ENCODE measurements at places on chromosomes 6 and 20.

DNA sequence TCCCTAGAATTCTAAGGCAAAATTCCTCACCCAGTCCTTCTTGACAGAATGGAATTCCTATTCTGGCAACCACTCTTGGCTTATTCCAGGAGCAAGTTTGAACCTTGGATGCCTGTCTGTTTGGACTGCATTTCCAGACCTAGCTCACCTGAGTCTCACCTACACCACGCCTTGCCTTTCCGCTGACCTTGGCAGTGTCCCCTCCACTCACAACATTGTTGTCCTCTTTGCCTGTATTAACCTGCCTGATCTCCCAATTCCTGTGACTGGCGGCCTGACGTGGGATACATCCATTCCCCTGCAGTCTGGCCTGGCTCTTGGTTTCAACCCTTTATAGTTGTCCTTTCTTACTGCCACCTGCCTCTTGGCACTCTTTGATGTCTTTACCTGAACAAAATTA is 281.4 kb upstream of the SOX4 start:
- no peak for DNase-seq

DNA sequence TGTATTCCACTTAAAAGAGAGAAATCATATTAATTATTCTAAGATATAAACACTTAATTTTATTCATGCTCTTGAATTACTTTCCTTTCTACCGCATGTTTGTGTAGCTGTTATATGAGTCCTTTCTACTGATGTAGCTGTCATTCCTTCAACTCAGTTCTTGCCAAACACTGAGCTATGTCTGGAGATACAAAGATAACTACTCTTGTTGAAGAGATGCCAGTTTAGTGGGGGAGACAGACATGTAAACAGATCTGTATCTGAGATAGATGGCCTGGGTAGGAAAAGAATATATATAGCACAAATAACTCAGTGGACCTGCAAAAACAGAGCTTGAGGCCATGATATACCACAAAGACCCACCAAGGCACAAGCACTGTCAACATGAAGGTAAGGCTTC is 157.3 kb downstream of the BTBD9 start:
- no peak for DNase-seq

DNA sequence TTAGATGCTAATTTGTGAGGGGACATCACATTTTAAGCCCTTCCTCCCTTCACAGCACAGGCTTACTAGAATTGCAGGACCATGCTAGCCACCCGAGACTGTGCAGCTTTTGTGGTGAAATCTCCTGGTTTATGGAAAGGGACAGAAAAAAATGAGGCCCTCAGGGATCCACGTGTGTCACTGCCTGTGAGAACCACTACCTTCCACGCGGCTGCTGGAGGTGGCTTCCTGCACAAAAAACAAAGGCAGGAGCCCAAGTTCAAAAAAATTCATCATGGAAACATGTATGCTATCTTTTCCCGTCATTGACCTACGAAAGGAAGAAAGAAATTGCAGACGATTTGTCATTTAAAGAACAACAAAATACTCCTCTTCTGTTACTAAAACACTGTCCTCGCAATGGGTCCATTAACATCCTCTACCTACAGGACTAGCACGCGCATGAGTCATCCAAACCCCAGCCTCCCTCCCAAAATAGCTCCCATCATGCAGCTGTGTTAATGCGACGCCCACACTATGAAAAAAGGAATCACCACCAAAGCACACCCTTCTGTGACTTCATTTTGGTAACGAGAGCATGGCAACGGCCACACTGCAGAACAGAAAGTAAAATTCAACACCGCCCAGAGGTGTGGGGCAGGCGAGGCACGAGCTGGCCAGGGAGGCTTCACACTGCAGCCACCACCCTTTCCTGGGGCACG is 45.7 kb downstream of the RAMACL start:
- DNase-seq, result no peak

- DNase-seq, result no peak
Observed at GRCh38 chr6:13089296-13089994, 238.9 kb downstream of the TBC1D7 start.

GRCh38 chr20:16353417-16353781 is 219.8 kb downstream of the KIF16B start:
- no peak for DNase-seq

DNA sequence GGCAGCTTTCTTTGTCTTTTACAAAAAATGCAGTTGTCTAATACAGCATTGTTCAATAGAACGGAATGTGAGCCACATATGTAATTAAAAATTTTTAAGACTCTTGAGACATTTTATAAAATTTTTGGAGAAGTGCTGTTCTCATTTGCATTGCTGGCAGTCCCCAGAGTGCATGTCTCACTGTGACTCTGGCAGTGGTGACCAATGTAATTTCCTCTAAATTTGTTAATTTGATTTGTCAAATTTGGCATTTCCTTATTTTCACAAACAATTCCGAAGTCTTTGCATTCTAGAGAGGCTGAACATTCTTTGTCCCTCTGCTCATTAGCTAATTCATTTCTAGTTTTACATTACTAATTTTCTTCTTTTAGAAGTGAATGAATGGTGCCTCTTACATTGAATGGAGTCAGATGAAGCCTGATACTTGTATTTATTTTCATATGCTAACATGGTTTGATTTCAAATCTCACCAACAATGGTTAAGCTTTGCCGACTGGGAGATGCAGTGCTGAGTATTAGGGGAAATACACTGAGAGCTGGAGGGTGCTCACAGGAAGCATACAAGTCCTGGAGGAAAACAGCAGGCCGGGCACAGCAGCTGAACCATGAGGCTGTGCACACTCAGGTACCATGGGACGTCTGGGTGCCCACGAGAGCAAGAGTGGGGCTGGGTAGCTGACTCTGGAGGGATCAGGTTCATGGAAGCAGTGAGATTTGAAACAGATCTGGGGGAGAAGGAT is 68.5 kb upstream of the ARMC2 start:
- DNase-seq, result no peak

- no peak for DNase-seq
Observed at GRCh38 chr6:148021165-148021564, 321.5 kb upstream of the SASH1 start.

- no peak for DNase-seq
Observed at GRCh38 chr20:46978951-46979491, 84.4 kb downstream of the EYA2 start.

DNA sequence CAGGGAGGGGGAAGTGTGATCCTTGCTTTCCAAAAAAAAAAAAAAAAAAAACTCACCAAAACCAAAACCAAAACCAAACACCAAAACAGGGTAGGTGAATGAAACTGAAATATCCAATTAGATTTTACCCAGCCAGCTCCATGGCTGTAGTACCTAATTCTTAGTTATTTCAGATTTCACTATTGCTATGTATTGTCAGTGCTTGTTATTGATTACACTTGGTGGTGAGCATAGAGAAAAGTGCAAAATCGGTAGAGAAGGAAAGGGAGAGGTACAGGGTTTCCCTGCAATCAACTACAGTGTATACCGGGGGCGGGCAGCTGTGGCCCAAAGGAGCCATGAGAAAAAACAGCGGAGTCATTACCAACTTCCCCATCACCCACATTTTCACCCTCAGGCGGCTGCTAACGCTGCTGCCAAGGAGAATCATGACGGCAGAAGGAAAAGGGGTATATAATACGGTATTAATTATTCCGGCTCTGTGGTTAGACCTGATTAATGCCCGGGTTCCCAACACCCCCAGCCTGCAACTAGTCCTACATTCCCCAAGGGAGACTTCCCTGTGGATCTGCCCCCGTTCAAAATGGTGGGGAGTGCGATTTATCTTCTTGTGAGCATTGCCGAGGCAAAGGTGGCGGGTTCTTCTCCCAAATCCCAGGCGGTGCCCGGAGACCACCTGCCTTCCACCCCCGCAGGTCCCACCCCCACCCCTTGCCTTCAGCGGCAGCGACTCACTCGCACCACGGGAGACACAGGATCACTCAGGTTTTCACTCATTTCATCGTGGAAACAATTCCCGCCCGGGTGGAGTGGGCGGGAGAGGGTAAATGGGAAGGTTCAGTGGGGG is at the start of gene C6orf62:
C6orf62 (minus strand) TSS at position 30 of the 847 bp plus-strand sequence. CDS start 486 bp downstream, outside the sequence.
- DNase-seq, result no peak

DNA sequence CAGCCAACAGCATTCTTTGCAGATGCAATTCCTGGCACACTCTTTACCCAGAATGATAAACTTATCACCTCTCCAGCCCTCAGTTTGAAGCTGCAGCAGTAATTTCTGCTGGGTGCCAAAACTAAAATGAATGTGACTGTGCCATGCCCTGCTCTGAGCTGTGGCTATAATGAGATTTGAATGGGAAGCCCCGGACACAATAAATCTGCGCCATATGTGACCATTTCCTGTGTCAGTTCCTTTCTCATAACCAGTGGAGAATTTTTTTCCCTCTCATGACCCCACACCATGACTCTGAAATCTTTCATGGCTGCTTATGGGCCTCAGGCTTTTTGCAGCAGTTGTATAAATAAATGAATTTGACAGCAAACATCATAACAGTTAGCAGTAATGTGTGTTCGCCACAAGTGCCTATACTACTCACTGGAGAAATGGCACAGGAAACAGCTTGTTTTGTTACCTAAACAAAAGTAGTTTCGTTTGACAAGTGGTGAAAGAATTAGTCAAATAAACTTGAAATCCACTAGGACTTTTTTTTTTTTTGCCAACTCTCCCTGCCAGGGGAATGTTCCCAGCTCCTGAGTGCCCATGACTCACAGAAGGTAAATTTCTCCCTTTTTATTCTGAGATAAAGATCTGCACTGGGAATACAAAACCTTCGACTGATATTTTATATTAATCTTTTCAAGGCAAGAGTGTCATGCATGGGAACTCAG is 408.4 kb downstream of the PKHD1 start:
- DNase-seq, result no peak

GRCh38 chr6:56659721-56660380 is 17.2 kb upstream of the DST start:
- no peak for DNase-seq

DNA sequence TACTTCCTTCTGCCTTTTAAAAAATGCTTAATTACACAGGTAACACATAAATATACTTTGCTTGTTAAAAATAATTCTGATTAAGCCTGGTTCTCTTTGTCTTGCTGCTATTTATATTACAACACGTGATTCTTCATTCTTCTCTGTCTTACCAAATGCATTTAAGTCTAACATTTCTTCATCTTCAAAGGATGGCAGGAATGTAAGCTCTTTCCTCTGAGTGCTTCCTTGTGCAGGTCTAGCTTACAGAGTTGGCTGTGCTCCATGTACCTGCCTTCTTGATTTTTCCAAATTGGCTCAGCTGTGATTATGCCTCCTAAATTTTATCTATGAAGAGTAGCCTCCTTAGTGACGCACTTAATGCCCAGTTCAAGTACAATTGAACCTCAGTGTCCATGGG is 44.4 kb downstream of the RNF144B start:
- DNase-seq, result no peak

DNA sequence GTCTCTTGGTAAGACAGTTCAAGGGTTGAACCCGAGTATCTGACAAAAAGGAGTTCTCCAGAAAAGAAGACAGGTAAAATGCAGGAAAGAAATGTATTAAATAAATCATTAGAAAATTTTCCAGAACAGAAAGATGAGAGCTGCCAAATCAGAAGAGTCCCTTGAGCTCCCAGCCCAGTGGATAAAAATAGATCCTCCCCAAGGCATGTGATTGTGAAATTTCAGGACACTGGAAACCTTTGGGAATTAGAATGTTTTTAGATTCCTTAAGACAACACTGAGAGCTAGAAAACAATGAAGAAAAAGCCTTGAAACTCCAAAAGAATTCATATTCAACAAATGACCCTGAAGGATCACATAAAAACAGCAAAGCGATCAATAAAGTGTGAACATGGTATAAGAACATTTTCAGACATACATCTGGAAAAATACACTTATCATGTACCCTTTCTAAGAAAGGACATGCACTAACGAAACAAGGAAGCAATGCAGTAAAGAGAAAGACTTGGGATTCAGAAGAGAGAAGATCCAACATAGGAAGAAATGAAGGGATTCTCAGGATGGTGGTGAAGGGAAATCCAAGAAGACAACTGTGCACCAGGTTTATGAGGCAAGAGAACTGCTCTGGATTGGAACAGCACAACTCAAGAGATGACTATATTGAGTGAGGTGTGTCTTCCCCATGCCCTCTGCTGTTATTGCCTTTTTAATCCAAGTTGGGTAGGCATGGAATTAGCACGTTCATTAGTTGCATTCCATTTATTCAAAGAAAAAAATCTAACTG is 390.4 kb downstream of the SYNE1 start:
- no peak for DNase-seq

- DNase-seq, result no peak
Observed at GRCh38 chr6:8953310-8953709, 518.0 kb upstream of the SLC35B3 start.

GRCh38 chr20:50959543-50960126 is 1.0 kb downstream of the MOCS3 start:
- no peak for DNase-seq

- no peak for DNase-seq
Observed at GRCh38 chr20:4192378-4193068, 177.2 kb upstream of the RNF24 start.

- no peak for DNase-seq
Observed at GRCh38 chr6:87481931-87482330, 9.2 kb downstream of the SLC35A1 start.

DNA sequence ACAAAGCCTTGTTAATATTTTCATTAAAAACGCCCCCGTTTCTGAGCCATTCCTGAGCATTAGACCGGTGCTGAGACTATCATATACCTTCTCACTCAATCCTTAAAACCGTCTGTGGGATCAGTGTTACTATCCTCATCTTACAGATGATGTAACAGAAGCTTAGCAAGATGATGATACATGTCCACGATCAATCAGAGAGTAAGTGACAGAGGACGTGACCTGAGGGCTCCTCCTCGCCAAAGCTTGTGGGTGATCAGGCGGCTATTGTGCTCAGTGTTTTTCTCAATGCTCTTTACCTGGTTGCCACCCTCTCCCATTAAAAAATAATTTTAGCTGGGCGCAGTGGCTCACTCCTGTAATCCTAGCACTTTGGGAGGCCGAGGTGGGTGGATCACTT is 113.1 kb downstream of the MTHFD1L start:
- DNase-seq, result no peak

DNA sequence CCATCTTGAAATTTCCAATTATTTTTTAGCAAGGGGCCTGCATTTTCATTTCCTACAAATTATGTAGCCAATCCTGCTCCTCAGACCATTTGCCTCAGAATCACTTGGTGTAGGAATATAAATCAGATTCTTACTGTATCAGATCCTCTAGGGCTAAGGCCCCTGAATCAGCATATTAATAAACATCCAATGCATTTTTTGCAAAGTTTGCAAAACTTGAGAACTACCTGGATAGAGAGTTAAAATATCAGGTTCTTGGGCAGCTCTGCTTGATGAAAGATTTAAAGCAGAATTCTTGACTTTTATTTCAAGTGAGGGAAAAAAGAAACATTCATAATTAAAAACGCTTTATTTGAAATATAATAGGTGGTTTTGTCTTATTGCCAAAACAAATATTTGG is 82.2 kb upstream of the MAN1A1 start:
- DNase-seq, result no peak

DNA sequence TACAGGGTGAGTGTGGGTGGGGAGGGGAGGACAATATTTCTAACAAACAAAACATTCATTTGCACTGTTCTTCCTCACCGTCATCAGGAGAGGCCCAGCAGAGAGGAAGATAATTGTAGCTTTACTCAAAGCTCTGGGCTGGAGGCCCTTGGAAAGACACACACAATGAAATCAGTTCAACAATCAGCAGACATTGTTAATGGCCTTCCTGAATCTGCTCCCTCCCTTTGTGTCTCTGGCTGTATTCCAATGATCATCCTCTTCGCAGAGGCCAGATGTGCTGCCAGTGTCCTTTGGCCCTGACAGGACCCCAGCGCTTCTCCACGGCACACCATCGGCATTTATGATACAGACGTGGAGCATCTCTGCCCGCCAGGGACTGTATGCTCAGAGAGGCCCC is 44.6 kb upstream of the LRFN2 start:
- no peak for DNase-seq

GRCh38 chr6:47057830-47058540 is 15.9 kb upstream of the ADGRF1 start:
- no peak for DNase-seq

GRCh38 chr6:105107207-105107606 is 72.6 kb downstream of the POPDC3 start:
- DNase-seq, result no peak
